ENCODE measurements at places on chromosomes 12 and 14.

DNA sequence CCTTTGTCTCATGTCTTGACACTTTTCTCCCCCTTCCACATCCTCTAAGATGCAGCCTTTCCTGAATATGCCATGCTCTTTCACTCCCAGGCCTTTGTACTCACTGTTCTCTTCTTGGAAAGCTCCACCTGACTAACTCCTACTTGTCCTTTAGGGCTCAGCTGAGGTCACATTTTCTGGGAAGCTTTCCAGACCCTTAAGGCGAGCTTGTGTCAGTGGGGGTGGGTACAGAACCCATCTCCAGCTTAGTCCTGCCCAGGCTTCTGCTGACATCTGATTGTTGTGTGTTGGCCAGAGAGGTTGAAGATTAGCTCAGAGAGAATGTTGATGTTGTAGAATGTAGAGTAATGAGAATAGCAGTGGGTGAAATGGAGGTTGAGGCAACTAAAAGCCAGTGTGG, 2.9 kb upstream of the TSFM start:
- DNase-seq = no peak

GRCh38 chr12:66929121-66929520, 250.2 kb upstream of the GRIP1 start:
- no peak for DNase-seq

DNA sequence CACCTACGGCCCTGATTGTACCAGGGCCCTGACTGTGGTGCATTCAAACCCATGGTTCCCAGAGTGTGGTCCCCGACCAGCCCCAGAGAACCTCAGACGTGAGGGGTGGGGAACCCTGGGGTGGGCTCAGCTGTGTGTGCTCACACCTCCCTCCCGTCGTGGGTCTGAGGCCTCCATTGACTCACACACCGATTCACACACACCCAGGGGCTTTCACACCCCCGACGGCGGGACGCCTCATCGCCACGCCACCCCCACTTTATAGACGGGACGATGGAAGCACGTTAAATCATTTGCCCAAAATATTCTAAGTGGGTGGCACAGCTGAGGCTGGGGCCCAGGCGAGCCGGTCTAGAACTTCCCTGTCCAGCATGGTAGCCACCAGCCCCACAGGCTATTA, 3.4 kb upstream of the FBRSL1 start:
- no peak for DNase-seq

DNA sequence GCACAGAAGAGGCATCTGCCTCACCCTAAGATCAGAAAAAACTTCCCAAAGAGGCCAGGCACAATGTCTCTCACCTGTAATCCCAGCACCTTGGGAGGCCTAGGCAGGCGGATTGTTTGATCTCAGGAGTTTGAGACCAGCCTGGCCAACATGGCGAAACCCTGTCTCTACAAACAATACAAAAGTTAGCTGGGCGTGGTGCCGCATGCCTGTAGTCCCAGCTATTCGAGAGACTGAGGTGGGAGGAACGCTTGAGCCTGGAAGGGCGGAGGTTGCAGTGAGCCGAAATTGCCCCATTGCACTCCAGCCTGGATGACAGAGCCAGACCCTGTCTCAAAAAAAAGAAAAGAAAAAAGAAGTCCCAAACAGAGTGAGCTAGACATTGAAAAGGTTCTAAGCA, 4.5 kb downstream of the ZBTB1 start:
- no peak for DNase-seq

DNA sequence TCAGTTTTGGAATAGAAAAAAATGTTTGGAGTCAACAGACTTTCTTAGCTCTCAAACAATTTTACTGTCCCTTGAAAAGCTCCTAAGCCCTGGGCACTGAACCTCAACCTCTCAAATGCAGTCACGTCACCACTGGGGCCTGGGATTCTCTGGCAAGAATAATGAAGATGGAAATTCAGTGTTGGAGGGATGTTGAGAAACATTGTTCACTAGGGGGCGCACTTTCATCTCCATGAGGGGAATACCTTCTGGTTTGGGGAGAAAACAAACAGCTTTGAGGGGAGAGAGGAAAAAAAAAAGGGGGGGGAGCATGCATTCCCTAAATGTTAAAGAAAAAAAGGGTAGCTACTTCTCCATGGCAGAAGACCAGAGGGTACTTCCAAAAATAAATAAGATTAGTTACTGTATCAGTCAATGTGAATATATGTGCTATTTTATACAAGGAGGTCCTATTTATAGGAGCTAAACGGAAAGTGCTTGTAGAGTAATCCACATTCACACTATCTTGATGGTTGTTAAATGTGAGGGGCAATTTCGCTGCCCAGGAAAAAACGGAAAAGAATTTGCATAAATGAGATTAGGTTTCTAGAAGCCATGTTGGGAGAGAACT, 5.8 kb upstream of the TBPL2 start:
- no peak for DNase-seq

DNA sequence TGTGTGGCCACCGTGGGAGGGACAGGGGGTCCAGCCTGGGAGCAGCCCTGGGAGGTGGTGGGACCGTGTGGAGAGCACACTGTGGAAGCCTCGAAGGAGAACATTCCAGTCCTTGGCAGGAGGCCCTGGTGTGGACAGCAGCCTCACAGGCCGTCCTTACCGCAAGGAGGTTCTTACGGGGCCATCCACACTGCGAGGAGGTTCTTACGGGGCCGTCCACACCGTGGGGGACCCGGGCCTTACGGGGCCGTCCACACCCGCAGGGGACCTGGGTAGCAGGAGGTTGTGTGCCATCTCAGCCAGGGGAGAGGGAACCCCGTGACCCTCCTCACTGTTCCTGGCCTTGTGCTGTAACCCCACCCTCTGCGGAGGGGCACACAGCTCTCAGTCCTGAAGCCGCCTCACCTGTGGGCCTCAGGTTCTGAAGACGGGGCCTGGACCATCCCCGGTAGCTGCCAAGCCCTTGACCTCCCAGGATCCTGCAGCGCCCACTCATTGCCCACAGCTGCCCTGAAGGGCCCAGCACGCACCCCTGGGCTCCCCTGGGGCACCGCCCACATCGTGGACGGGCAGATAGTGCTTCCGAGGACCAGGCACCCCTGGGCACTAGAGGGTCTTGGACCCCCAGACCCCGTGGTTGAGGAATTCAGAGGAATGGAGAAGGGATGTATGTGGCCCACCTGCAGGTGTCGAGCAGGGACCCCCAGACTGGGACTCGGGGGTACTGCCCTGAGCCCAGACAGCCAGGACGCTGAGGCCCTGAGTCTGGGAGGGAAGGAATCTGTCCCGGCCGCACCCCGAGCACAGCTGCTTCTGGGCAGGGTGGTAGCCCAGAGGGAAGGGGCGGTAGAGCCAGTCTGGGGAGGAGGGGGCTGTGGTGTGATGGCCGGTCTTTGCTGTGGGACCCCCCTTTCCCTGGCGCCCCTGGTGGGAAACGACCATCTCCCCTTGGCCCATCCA, 37.3 kb downstream of the LRCOL1 start:
- DNase-seq = no peak

DNA sequence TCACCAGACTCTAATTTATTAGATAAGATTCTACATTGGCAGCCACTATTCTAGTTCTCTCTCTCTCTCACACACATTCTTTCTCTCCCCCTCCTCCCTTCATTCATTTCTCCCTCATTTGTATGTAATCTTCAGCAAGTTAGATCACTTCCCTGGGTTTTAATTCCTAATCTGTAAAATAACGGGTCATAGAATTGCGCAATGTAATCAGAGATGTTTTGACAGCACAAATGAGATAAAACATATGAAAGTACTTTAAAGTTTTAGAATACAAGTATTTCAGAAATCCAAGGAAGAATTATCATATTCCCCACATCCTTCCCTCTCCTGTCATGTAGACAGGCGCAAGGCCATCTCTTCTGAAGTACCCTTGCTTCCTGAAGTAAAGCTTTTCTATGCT, 21.7 kb downstream of the STYK1 start:
- no peak for DNase-seq

DNA sequence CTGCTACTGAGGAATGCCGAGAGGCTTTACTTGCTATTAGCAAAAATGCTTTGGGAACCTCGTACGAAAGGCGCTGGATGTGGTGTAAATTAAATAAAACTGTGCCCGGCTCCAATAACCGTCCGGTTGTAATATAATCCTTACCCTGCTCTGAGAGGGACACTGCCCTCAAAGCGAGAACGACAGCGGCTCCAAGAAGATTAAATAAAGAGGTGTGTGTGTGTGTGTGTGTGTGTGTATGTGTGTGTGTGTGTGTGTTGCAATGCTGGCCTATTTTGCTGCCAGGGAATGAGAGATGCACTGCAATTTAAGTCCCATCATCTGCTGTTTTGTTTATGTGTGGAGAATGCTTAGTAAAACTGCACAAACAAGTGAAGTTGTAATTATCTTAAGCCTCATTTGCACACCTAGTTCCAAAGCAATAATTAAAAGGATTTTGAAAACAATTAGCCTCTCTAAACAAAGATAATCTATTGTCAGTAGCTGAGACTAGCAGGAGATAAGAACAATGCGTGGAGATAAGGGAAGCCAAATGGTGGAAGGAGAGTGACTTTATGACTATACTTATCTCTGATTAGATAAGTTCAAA, 1.2 kb upstream of the SIX1 start:
- DNase-seq = no peak

GRCh38 chr14:105529569-105530284, 3.3 kb downstream of the TMEM121 start:
- no peak for DNase-seq

DNA sequence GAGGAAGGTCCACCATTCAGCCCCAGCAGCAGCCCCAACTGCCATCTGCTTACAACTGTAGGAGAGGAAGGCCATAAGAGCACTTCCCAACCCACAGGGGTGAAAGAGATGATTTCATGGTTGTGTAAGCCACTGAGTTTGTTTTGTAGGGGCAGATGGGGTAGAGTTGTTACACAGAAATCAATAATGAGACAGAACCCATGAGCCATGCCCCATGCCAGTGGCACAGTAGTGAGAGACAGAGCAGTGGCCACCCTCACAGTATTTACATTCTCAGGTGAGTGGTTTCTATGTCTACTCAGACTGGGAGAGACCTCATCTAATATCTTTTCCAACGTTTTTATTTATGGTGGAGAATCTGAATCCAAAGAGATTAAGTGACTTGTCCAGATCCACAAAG, 68.6 kb downstream of the NUAK1 start:
- no peak for DNase-seq

DNA sequence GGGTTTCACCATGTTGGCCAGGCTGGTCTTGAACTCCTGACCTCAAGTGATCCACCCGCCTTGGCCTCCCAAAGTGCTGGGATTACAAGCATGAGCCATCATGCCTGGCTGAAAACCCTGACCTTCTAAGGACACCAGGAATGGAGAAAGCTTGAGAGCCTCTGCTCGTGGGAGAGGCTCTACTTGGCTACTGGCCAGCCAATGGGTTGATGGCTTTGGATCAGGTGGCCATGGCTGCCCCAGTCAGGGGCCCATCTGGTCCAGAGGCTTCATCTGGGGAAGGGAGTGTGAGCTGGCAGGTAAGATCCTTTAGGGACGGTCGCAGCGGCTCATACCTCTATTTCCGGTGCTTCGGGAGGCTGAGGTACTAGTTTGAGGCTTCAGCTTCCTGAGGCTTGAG, 42.5 kb upstream of the PPP1CC start:
- no peak for DNase-seq

GRCh38 chr12:120481022-120481767, 11.6 kb upstream of the SRSF9 start:
- no peak for DNase-seq

DNA sequence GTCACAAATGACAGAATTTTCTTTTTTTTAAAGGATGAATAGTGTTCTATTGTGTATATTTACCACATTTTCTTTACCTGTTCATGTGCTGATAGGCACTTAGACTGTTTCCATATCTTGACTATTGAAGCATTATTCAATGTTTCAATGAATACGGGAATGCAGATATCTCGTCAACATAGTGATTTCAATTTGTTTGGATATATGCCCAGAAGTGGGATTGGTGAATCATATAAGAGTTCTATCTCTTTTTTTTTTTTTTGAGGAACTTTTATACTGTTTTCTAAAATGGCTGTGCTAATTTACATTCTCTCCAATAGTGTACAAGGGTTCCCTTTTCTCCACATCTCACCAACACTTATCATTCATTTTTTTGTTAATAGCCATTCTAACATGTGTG, 97.9 kb upstream of the FAR2 start:
- no peak for DNase-seq

- no peak for DNase-seq
Observed at GRCh38 chr14:102644523-102644922, 52.1 kb downstream of the RCOR1 start.

DNA sequence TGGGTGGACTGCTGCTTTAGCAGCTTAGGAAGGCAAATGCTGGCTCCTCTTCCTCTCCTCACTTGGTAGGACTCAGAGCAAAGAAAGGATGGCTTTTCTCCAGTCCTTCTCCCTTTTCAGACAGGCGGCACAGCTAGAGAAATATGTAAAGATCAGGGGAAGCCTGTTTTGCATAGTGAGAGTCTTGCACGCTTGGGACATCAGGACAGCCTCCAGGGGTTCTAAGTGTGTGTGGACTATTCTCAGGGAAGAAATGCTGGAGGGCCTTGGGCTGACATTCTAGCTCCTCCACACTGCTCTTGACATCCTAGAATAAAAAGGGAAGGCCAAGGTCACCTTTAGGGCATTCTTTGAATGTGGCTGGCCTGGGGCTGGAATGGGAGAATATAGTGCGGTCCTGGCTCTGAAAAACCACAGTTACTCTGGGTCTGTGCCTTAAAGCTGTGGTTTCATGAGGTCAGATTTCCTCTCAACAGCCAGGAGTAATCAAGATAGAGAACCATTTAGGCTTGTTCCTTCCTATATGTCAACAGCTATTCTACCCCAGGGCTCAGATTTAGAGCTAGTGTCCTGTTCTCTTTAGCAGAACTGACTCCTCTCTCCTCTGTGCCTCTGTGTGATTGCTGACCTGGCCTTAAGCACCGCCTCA, 24.3 kb downstream of the CMA1 start:
- no peak for DNase-seq

- no peak for DNase-seq
Observed at GRCh38 chr12:1584326-1584725, 10.1 kb downstream of the FBXL14 start.

DNA sequence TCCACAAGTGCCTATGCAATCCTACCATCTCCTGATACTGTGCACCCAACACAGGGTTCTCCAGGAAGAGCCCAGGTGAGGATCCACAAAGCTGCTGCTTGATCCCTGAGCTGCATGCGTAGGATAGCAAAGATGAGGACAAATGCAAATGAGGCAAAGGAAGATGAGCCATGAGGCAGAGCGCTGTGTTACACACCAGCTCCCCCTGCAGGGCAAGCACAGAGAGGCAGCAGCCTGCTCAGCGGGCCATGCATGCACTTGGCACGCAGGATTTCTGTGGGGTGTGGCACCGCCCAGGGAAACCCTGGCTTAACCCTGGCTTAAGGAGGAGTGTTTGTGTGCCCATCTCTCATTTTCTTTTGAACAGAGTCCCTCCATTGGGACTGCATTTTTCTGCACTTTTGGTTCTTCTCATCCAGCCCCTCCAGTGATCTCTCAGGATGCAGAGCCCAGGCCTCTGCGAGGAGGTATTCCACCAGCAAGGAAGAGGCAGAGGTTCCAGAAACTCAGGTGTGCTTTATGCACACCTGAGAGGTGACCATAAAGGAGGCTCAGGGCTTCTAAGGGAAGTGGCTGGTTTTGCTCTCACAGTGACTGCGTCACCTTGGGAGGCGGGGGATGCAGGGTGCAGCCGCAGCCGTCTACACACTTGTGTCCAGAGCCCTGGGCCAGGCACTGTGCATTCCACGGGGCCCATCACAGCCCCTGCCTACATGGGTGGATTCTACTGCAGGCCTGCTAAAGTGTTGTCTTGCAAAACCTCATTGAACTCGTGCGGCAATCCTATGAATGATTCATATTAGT, 973.3 kb upstream of the TMEM132C start:
- DNase-seq = no peak
